ENCODE measurements at places on chromosomes 2 and 18. TPM values are rescaled to one million over a fixed set of nuclear protein-coding genes. Genes with fewer than 3 reads are reported as not detected.

Gene ROCK2
- 39.4 TPM for total RNA-seq

Gene NAT8
- not detected for total RNA-seq

Gene PPP4R1
- 44.1 TPM for total RNA-seq

Gene ADCY3
- 78.1 TPM for total RNA-seq

Gene KRTCAP3
- total RNA-seq, result 30.4 TPM

All from HT-29 (cell line).